ENCODE measurements at places on chromosomes 3 and 15.

DNA sequence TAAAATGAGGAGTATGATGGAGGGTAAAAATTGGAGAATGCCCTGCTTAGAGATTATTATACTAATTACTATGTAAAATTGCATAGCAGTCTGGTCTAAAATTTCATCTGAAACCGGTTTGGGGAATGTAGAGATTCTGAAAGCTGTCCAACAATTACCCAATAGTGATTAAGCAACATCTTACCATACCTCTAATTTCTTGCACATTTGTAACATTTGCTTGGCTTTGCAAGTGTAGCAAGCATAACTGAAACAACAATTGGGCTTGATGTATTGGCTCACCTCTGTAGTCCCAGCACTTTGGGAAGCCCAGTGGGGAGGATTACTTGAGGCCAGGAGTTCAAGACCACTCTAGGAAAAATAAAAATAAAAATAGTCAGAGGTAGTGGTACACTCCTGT, 17.4 kb downstream of the AADACL2 start:
- DNase-seq = no peak

DNA sequence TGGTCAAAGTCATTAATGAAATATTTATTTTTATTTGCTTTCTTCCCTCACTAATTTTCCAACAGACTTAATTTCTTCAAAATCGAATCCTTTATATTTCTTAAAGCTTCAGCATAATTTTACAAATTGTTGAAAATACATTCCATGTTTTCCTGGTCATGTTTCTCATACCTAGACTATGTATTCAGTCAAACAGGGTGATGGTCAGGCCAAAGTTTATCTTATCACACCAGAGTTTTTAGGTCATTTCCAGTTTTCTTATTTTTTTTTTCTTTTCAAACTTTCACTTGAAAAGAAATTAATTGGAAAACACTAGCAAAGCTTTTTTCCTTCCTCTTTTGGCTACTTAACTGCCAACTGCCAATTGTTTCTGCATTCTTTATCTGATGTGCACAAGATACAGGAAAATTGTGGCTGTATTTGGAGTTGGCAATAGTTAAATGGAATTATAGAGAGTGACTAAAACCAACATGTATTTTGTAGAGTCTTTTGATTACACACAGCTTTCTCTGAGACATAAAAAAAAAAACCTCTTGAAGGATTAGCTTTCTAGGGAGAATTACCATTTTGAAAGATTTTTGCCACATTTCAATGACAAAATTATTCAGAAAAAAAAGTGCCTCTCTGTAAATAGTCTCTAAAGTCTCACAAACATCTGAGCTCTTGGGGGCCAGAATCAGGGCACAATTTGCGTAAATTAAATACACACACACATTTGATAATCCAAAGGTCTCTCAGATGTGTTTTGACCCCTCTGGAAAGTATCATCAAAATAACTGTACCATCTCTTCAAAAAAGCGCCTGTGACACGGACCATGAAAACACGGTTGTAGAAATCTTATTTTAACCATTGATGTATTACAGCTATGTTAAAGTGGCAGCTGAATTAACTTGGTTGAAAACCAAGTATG, 603.2 kb upstream of the KCNMB2 start:
- no peak for DNase-seq

- no peak for DNase-seq
These were observed 42.9 kb downstream of the DCUN1D1 start for GRCh38 chr3:182937293-182938051.

- DNase-seq = no peak
These were observed 270.5 kb upstream of the ADAMTS9 start for GRCh38 chr3:64958199-64958843.

DNA sequence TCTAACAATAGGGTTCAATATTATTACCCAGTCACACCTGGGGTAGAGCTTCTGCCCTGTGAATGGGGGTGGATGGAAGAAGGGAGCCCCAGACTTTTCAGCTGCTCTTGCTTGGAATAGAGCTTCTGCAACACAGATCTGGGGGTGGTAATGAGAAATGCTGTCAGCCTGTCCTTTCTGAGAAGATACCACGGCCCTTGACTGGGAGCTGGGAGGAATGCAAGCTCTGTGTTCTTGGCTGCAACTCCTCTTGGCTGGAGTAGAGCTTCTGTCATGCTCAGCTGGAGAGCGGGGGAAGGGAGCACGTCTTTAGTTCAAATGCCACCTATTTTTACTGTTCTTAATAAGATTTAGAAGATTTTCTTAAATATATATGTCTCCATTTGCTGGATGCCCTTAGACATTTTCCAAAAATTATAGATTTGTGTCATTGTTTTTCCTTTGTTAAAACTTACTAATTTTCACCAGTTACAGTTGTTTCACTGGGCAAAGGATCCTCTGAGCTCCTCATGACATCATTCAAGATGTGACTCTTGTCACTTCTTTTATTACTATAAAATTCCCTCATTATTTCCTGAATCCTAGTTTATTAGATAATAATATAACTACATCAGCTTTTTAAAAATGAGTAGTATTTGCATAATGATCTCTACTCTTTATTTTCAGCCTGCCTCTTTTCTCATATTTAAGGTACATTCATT, 180.0 kb upstream of the TGFBR2 start:
- no peak for DNase-seq

DNA sequence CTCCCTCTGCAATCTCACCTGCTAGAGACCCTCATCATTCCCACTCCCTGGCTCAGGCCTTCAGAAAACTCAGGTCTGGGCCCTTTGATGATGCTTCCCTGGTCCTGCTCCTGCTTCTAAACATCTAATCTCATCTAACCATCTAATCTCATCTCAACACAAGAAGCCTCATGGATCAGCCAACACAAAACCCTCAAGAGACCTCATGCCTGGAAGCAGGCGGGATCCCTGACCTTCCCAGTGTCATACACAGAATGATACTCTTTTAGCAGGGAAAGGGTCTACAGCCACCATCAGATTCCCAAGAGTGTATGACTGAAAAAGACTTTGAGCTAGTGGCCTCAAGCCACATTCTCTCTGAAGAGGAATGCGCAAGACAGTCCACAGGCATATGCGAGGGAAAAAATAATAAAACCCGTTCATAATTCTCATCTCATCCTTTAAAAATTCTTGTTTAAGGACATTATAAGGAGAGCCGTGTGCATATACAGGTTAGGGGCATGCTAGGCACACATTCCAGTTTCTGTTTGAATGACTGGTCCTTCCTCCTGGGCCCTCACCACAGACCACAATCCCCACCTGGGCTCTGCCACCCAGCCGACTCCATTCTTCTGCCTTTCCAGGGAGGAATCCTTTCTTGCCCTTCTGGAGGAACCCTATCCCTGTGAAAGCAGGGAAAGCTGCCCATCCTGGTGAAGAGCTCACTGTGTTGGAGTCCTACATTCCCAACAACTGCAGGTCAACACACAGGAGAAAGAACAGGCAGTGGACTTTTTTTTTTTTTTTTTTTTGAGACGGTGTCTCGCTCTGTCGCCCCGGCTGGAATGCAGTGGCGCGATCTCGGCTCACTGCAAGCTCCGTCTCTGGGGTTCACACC, 2.2 kb downstream of the ZXDC start:
- no peak for DNase-seq

GRCh38 chr3:110756705-110757104, 314.9 kb upstream of the NECTIN3 start:
- DNase-seq = no peak

Data from kidney epithelial cell (primary cell).